ENCODE measurements at places on chromosomes 3 and 15.

DNA sequence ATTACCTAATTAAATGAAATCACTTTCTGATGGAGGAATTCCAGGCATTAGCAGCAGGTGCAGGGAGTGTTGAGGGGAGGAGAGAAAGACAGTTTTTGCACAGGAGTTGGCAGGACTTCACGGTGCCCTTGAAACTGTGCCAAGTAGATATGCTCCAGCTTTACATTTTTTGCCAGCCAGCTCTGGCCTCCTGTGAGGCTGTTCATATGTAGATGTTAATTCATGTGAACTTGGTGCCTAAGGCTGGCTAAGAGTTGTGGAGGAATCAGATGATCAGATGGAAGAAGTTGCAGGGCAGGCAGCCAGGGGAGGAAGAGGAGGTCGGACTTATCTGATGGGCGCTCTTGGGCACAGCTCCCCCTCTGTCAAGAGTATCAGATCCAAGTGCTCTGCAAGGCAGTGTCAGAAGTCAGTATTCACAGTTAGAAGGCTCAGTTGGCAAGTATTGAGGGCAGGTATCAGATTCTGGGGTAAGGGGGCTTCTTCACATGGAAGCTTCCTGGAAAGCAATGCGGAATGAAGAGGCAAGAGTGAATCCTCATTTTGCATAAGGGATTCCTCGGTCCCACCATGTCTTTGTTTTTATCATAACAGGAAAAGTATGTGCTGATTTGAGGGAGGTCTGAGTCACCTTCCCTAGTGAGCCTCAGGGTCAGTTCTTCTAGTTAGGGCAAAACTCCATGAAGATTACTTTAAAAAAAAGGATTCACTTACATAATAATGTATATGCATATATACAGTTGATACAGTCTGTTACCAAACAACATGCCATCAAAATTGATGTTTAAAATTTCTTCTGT, 172.6 kb upstream of the UMPS start:
- DNase-seq, result no peak

DNA sequence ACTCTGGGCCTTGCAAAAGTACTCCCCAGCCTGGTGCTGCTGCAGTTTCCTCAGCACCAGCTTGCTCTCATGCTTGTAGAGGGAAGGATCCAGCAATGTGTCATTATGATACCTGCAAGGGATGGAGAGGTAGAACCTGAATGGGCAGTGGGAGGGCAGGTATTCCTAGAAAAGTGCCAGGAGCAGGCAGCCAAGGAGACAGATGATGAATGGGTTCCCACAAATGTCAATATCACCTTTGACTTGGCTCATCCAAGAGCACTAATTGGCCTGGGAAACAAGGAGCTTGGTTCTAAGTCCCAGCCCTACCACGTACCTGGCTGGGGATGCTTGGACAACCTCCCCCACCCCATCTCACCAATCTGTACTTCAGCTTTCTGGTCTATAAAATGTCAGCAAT, 9.4 kb downstream of the CILP start:
- no peak for DNase-seq

DNA sequence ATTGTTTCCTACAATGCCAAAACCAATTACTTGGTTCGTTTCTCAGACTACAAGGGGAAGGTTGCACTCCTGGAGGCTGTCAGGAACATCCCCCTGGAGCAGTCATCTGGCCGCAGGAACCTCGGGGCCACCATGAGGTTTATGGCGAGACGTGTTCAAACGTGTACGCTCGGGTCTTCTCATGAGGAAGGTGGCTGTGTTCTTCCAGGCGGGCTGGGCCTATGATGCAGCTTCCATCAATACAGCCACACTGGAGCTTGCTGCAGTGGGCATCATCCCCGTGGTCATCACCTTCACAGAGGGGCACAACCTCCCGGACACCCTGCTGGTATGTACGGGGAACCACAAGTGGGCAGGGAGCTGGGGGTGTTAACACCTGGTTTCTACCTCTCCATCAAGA, 94.5 kb upstream of the COL6A5 start:
- DNase-seq, result no peak

DNA sequence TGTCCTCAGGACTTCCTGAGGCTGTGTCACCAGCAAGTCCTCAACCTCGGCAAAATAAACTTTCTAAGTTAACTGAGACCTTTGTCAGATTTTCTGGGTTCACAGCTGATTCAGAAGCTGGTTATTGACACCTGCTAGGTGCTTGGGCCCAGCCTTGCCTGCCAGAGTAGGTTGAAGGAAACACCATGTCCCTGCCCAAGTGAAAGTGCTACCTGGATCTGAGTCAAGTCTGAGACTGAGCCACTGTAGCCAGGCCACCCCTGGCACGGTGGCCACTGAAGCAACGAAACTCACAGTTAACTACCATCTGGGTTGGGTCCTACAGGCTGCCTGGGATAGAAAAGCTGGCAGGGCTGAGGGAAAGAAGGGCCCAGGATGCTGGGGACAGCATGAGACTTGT, 8.2 kb downstream of the HYAL2 start:
- DNase-seq, result no peak

GRCh38 chr3:126747768-126748167, 43.7 kb downstream of the CHCHD6 start:
- DNase-seq, result no peak

DNA sequence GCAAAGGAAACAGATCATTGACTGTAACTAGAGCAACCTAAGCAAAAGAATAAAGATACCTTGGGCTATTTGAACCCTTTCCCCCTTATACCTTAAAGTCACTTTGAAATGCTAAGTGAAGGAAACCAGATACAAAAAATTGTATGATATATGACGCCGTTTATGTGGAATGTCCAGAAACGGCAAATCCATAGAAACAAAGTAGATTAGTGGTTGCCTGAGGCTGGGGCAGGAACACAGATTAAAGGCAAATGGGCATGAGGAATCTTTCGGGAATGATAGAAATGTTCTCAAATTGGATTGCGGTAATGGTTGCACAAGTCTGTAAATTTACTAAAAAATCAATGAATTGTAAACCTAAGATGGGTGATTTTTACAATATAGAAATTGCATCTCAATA, 160.1 kb upstream of the CCDC54 start:
- no peak for DNase-seq
